Left forelimb (tissue), 1 donor: ENCODE measurements at places on chromosomes 4 and X.

GRCh38 chr4:53322696-53323095, 43.2 kb downstream of the SCFD2 start:
- DNase-seq, result no peak

DNA sequence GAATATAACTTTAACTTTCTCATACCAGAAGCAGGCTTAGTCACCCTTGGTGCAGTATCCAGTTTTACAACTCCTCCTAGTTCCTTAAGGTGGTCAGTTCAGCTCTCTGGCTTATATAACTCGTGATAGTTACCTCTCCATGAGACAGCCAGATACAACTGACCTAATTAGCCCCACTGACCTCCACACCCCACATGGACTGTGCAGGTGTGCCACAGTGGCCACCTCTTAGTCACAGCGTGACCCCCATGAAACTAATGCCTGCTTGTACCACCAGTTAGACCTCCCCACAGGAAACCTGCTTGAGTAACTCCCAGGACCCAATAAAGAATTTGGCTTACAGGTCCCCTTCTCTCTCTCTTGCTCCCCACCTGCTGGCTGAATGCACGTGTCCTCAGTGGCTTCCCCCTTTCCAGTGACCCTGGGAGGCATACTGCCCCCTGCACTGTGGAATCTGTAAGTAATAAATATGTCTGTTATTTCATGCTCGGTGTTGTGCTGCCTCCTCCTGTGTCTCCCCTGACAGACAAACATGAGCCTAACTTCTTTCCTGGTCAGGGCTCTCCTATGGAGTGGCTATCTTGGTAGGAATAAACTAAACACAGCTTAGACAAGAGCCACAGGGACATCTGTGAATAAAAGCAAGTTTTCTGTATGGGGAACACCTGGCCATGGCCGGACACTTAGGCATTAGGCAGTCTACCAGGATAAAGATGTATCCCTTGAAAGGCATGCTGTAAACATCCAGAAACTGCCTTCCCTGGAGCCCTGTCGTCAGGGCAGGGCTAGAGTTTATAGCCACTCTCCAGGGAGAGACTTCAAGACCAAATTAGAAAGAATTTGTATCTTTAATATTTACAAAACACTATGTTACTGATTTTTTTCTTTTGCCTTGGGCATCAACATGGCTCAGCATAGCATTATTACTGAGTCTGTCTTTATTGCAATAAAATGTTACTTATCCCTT, 209.7 kb upstream of the BOD1L1 start:
- DNase-seq, result no peak

DNA sequence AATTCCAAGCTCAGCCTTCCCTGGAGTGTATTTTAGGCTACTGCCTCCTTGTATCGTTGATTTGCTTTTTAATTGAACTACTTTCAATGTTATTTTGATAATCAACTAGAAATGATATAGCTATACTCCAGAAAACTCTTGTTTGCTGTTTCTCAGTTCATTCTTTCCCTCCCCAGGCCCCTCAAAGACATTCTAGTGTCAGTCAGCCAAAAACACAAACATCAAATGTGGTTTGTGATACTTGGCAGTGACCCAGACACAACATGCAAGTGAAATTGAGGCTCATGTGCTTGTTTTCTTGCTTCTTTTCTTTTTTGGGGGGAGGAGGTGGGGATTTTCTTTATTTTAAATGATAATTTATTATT, 7.6 kb downstream of the FAT4 start:
- no peak for DNase-seq

DNA sequence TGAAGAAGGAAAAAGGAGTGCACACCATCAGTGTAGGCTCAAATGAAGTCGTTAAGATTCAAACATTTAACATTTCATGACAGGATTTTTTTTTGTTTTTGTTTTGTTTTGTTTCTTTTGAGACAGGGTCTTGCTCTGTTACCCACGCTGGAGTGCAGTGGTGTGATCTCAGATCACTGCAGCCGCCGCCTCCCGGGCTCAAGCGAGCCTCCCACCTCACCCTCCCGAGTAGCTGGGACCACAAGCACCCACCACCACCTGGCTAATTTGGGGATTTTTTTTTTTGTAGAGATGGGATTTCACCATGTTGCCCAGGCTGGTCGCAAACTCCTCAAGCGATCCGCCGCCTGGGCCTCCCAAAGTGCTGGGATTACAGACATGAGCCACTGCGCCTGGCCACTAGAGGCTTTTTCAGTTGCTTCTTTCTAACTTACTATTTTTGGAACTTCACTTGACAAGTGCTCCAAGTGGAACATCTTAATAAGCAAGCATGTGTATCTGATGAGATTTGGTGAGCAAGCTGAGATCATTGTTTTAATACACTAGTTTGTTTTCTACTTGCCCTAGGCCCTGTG, 78.9 kb upstream of the CNKSR2 start:
- no peak for DNase-seq

DNA sequence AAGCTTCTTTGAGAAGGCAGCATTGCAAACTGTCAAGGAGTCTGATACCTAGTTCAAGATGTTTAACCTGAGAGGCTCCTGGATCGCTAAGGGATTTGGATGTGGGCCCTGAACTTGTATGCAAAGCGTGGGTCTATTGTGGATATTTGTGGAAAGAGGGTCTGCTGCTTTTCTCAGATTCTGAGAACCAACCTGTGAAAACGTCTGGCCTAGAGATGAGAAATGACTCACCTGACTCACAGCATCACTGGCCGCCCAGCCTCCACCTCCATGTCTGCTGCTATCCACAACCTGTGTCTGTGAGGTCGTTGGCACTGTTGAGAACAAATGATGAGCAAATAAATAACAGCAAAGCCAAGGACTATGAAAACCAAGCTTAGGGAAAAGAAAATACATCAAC, 33.3 kb upstream of the PROM1 start:
- DNase-seq, result no peak

- DNase-seq, result no peak
Measured at GRCh38 chrX:87901060-87901459, 383.5 kb downstream of the KLHL4 start.

DNA sequence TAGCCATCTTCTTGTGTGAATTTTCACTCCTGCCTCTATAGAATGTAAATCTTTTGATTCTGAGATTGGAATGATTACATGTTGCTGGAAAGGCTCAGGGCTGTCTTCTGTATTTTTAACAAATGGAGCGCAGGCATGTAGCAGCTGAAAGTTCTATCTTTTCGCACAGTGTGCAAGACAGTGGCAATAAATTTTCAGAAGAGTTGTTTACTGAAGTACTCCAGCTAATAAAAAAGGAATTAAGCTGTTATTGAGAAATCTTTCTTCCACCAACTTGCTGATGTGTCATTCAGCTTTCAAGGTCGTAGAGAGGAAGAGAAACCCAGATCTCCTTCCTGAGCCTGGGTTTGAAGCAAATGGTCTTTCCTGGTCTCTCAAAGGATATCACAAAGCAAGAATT, 122.0 kb upstream of the PUDP start:
- no peak for DNase-seq

DNA sequence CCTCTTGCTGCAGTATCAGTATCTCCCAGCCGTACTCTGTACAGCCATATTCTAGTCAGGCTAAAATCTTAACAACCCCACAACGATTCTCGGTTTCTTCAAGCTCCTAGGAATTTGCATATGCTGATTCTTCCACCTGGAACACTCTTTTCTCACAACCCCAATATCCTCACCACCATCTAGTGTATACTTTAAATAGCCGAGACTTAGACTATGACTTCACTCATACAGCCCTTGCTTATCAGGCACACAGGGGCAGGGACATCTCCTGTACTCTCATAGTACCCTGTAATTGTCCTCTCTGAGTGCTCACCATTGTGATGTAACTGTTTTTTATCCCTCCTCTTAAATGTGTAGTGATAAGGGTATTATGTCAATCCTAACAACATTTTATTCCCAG, 2126.4 kb upstream of the TENM3 start:
- DNase-seq, result no peak

DNA sequence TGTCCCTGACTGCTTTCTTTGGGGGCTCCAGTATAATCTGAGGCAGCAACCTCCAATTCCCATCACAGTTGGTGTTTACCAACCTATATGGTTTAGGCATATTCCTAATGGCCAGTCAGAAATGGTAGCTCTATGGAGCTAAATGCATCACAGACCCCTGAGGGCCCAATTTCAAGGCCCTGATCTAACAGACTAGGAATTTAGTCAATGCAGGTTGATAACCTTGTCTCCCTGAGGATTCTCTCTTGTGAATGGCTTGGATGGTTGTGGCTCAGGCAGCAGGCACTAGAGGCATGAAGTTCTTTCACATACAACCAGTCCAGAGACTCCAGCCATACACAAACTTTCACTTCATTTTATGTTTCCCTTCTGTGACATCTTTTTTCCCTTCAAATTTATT, 59.4 kb downstream of the TMPRSS11F start:
- DNase-seq, result no peak

GRCh38 chr4:83109480-83110222, 4.9 kb downstream of the PLAC8 start:
- DNase-seq, result no peak

GRCh38 chrX:113973706-113974105, 610.2 kb upstream of the HTR2C start:
- DNase-seq, result no peak

DNA sequence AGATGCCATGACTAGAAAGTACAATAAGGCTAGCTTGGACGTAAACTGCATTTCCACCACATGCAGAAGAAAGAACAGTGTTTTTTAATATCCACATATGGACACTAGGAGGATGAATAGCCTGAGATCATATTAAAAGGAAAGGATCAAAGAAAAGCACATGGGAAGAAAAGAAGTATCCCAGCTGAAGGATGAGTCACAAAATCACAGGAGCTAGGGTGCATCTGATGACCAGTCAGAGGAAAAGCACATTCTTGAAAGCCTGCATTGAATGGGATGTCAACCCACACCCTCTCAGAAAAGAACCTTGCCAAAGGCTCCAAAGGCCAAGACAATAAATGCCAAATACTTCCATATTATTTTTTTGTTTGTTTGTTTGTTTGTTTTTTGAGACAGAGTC, 56.8 kb upstream of the PRDX4 start:
- no peak for DNase-seq

DNA sequence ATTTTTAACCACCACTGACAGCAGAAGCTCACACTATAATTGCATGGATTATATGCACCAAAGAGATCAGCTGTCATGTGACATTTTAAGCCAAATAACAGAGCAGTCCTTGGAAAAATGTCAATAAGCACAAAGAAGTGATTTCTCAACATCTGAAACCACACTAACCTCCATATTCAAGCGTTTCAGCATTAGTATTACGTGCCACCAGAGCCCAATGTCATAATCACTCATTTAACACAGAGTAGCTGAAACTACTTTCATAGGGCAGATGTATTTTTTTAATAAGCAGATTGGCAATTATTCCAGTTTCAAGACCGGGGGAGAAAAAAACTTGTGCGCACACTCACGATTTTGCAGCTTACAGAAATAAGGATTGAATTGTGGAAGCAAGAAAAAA, 76.6 kb downstream of the SH3KBP1 start:
- no peak for DNase-seq

- DNase-seq, result no peak
Measured at GRCh38 chr4:32689518-32689917, 1969.3 kb downstream of the PCDH7 start.

GRCh38 chrX:21723814-21724213, 34.1 kb downstream of the SMPX start:
- DNase-seq, result no peak

DNA sequence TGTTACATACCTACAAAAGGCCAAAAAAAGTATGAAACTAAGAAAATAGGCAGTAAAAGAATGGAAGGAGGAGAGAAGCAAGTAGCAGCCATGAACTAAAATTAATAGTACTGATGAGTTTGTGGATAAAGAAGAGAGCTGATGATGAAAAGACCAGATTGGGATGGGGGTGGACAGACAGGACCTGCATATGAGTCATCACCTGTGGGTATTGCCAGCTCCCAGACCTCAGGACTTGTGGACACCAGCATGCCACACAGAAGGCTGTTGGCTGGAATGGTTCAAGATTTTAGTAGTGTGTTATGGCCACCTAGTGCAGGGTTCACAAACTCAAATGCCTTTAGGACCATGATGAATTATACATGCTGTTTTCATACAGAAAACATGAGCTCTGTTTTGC, 58.9 kb downstream of the ARX start:
- no peak for DNase-seq

DNA sequence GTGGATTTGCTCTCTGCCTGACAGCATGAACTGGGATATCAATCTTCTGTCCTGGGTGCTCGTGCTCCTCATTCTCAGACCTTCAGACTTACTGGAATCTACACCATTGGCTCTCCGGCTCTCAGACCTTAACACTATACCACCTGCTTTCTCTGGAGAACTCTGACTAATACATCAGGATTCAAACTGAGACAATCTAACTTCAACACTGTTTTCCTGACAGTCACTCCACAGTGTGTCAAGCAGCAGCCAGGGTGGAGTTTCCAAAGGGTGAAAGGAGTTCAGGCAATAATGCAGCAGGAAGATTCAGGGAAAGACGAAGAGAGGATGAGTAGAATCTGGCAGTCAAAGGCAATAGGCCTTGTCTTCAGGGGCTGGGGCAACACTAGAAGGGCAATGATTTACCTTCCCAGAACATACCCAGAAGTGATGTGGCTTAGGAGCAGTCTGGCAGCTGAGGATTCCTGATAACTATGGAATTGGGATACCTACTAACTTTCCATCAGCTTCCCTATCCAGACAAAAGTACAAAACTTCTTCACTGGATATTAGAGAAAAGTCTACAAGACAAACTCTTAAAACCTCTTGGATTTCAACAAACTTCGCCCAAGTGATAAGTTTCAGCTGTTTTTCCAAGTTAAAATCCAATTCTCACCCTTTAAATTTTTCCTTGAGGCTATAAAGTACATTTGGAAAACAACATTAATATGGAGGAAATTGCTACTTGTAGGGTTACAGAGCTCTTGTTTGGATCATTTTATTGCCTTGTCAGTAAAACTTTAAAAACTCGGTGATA, 58.4 kb upstream of the SLIT2 start:
- no peak for DNase-seq

DNA sequence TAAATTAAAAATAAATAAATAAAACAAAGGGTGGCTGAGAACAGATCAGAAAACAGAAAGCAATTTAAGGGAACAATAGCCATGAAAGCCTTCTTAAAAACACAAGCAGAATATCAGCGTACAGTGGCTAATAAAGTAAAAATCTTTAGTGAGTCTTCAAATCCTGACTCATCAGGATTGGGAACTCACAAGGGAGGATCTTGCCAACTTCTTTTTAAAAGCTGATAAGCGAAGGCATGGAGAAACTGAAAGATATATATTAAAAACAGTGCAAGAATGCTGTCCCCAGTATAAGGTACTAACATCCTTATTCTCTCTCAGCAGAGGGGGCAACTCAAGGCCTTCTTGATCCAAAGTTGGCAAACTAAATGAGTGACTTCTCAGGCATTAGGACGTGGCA, 180.1 kb downstream of the DHX15 start:
- no peak for DNase-seq

GRCh38 chrX:105050921-105051320, 169.6 kb downstream of the TEX13A start:
- no peak for DNase-seq

DNA sequence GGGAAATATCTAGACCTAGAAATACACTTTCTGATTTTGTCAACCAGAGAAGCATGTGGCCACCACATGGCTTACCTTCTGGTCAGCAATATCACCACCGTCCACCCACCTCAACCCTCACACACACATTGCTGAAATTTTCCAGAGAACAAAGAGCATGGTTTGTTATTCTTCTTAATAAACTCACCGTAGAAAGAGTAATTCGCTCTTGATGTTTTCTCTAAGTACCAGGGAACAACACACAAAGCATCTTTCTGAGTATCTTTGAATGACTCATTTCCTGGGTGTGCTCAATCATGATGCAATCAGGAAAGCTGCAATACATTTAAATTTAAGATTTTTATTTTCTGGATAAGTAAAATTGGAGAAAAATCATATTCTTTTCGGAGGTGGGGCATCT, 24.7 kb upstream of the LRAT start:
- DNase-seq, result no peak
